ENCODE measurements at places on chromosomes 12 and 14.

DNA sequence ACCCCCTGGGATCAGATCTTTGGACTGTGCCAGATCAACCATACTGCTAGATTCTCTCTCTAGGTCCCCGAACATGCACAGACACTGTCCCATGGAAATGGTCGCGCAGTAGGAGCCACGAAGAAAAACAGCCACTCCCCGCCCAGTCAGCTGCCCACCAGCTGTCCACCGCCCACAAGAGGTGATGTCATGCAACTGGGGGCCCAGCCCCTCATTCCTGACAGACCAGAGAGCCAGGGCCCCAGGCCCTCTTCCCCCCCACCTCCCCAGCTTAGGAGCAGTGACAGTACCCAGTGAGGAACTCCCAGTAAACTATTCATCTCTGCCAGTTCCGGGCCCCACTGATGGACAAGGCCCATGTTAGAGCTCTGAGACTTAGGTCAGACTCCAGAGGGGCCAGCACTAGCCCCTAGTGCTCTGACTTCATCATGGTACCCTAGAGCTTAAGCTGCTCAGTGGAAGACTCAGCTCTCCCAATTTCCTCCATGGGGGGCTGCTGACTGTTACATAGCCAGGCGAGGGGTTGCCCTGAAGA lies 3.7 kb upstream of the TAMALIN start:
- no peak for DNase-seq

DNA sequence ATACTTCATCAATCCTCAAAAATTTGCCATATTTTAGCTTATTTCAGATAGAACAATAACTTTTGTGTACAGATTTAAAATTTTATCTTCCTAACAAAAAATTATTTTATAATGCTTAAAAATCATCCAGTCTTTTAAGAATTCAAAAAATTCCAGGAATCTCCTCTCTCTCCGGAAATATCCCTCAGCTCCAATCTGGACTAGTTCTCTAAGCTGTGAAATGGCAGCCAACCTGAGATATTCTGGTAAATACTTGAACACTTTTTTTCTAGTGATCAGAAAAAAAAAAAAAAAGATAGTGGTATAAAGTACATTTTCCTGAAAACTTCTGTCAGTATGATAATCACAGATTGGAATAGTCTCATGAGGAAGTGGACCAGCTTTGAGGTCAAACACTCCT lies 57.6 kb downstream of the SSPN start:
- DNase-seq, result no peak

GRCh38 chr12:1182069-1182468 lies 191.0 kb downstream of the ERC1 start:
- no peak for DNase-seq

GRCh38 chr12:66976526-66976925 lies 292.6 kb upstream of the CAND1 start:
- no peak for DNase-seq

DNA sequence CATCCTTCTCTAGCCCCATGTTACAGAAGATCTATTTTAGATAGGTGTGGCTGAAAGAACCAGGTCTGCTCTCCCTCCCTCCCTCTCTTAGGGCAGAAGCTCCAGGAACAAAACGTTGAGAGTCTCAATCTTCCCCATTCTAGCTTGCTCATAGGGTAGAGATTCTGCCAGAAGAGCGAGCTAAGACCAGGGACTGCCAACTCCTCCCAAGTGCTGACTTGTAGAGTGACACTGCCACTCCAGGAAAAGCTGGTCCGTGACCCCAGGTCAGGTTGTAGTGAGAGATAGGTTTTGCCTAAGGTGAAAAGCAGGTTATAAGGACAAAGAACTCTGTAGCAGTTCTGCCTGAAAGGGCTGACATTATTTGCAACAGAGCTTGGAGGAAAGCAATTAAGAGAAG lies 73.4 kb downstream of the INSM2 start:
- DNase-seq, result no peak
